ENCODE measurements at places on chromosomes 5 and 9.
A peak's percentile ranks its signal among the peaks of the same experiment; 100 is the strongest.

- no peak for DNase-seq
These were observed 175.9 kb downstream of the CEMIP2 start for GRCh38 chr9:71592400-71592799.

DNA sequence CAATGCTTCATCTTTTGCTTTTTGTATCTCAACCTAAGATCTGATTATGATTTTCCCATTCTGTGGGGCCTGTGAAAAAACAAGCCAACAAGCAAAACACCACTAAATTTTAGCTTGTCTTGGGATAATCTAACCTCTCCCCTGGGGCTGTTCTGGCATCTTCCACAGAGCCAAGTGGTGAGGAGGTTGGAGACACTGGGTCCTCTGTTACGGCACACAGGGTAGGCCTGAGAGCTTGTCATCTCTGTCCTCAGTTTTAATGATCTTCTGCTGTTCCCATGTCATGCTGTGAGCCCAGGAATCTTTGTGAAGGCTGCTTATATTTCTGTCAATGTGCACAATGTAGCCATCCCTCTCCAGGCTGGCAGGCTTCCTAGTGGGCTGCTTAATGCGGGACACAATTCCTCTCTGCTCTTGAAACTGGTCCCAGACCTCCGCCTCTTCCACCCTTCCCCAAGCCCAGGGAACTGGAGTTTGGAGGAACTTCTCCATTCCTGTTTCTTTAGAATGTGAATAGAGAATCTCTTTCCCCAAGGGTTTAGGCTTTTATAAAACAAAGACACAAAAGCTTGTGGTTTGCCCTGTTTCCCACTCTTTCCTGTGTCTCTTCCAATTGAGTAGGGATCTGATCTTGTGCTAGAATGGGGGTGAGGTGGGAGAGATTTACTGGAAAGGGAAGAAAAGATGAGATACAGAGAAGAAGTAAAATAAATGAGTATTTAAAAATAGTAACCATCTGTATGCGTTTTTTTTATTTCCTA lies 30.9 kb upstream of the SEMA6A start:
- no peak for DNase-seq

DNA sequence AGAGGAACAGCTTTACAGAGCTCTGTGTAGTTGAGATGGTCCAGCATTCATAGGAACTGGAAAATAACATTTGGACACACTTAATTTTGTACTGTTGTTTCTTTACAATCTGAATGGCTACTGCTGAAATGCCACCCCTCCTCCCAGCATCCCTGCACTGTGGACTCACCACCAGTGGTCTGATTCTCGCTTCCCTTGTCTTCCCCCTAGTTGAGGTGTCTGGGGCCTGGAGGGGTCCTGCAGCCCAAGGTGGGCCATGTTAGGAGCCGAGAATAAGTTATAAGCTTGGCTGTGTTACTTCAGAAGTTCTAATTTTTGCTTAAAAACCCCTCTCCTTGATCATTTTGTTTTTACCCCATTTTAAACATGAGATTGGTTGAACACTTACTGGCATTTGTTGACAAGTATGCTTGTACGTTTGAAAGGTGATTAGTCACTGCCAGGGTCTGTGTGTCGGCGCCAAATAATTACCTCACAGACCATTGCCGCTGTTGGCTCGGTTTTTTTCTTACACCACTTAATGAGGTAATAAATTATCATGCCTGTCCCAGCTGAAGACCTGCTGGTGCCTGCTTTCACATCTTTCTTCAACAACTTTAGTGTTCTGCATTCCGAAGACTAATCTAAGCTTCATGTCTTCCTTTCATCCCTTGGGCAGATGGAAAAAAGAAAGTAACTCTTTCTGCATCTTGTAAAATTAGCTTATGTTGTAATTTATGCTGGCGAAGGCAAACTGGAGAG lies 65.8 kb downstream of the MCCC2 start:
- DNase-seq, result no peak

DNA sequence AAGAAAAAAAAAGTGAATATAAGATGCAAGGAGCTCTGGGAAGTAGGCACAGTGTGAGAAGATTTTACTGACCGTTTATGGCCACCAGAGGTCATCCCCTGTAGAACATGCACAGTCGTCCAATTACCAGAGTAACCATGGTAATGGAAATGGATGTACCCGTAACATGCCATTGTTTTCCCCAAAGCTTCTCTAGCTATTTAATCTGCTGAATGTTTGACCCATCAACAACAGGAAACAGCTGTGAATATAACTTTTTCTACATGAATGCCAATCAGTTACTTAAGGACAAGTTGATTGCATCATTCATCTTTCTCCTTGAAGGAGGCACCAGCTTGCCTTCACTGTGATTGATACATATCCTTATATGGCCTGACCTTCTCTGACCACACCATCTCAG lies 1967.0 kb upstream of the CDH9 start:
- no peak for DNase-seq

DNA sequence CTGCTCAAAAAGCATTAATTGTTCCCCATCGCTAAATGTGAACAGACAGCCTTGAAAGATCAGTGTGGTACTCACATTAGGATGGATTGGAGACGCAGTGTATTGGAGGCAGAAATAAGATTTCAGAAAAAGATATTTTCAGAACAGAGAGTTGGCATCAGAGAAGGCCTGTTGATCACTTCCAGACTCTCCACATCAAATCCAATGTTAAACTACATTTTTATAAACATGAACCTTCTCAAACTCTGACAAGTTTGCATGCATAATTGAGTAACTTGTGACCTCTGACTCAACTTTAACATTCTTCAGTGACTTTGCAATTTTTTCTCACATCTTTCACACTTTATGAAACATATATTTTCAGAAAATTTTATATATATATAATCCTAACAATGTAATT lies 919.6 kb upstream of the SEMA6A start:
- no peak for DNase-seq

GRCh38 chr9:98117984-98118639 lies 910 bp downstream of the TRIM14 start:
- peak; percentile 31 for DNase-seq

- DNase-seq, result no peak
These were observed 23.0 kb downstream of the GLIS3 start for GRCh38 chr9:4276856-4277255.

DNA sequence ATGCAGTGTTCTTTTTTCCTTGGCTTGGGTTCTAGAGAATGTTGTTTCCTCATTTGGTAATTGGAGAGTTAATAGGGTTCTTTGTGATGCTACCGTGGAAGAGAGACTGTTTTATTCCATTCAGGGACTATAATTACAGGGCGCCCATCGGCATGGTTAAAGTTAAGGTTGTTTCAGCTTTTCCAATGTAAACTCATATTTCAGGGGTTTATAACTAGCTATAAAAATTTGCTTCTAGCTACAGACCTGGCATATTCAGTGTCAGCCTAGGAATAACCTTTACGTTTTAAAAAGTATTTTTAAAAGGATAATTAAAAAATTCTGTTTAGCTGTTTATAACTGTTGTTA lies 99.1 kb downstream of the AOPEP start:
- no peak for DNase-seq

DNA sequence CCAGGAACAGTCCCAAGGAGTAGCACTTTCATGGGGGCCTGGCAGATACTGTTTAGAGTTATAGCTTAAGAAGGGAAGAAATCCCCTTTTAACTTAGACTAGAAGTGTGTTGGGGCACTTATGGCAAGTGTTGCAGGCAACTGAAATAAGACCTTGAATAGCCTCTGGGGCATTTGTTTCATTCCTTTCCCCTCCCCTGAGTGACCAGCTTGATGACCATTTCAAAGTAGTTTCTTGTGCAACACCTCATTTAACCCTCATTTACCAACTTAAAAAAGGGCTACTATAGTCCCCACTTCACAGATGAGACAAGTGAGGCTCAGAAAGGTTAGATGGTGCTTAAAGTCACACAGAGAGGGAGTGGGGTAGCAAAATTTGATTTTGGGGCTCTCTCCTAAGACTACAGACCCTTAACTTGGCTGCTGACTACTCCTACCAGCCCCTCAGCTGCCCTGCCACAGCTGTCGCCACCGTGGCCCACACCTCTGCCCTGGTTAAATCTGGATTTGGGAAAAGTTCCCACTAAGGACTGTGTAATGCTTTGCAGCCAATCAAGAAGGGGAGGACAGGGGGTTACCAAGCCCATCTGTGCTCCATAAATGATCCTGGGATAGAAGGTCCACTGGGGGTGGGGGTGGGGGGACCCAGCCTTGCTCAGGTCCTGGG lies 5.5 kb downstream of the PDLIM4 start:
- DNase-seq, result peak; percentile 25

DNA sequence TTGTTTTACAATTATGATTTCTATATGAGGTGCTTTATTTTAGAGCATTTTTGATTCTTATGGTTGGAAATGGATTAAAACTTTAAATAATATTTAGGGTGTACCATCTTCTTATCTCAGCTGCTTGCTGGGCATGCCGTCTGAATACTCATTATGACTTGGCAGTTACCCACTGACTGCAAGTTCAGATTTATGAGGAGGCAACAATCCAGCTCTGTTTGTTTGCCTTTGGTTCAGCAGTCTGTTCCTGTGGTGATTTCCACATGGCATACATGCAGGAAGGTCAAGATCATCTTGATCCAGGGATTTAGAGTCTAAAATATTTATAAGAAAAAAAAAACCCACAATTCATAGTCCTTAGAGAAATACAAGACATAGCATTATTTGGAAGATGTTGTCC lies 1254.5 kb upstream of the NUDT12 start:
- DNase-seq, result no peak

GRCh38 chr5:55211184-55211874 lies 15.8 kb downstream of the MCIDAS start:
- DNase-seq, result no peak

DNA sequence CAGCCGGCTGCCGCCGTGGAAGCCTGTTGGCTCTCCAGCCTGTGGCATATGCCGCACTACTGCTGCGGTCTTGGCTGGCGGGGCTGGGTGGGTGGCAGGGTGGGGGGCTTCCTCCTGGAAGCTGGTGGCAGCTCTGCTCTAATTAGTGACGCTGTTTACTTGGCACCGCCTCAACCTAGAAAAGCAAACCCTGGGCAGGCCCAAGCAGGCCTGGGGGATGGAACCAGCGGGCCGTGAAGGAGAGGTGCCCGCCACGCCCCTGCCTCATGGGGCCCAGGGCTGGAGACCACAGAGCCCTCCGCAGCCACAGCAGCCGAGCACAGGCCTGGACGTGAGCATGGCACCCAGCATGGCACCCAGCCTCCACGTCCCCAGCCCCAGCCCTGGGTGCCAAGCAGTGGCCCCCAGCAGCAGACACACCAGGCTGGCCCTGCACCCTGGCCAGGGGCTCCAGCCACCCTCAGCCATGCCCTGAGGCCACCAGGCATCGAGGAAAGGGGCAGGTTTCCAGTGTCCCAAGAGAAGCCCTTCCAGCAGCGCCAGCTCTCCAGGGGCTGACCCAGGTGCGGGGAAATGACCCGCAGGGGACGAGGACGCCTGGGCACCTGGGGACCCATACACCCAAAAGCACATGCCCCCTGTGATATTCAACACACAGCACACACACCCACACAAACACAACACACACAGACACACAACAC lies 5.4 kb upstream of the CCDC187 start:
- DNase-seq, result no peak

DNA sequence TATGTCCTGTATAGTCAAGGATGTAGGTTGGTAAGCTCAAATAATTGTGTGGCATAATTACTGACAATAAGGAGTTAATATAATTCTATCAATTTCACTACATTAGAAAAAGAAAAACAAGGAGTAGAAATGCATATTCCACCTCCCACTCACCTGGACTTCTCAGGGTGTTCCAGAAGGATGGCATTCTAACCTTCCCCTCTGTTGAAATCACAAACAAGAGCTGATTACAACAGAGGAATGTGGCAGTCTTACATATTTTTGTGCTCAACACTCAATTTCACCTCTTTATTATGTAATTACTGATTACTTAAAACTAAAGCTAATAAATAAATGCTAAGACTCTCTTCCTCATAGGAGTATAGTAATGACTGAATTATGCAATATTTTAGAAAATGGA lies 745.3 kb downstream of the DTWD2 start:
- no peak for DNase-seq

- no peak for DNase-seq
These were observed 342.2 kb upstream of the RFX3 start for GRCh38 chr9:3868012-3868411.

- no peak for DNase-seq
These were observed 7.6 kb downstream of the RGS3 start for GRCh38 chr9:113471143-113471542.

All from RWPE2 (cell line).